ENCODE measurements at places on chromosomes 4 and X.

DNA sequence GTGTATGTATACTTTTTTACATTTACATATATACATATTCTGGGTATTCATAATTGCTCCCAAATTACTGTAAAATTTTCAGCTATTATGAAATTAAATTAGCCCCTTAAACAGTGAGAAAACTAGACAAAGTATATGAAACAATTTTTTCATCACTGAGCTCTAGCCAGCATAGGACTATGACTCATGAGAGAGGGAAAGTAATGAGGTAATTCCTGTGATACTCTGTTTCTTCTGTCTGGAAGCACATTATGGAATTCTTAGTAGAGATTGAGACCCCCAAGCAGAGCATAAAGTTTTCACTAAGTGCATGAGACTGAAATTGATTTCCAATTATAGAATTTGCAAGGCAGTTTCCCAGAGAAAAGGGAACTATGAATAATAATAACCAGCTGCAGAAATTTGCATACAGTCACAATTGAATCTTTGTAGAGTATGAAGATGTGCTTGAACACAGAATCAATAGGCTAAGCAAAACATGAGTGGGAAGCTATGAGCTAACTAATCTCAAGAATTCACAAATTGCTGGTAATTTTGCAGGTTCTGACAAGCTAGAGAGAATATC is 779.3 kb downstream of the ARAP2 start:
- H3K4me3 ChIP-seq: no peak overlapping the region
- H3K36me3 ChIP-seq: no peaks in the 10 kb centered on the region
- H3K27ac ChIP-seq: no peak overlapping the region
- no peaks in the 10 kb centered on the region for H3K4me1 ChIP-seq
- no peak for DNase-seq
- no peaks in the 10 kb centered on the region for H3K27me3 ChIP-seq

DNA sequence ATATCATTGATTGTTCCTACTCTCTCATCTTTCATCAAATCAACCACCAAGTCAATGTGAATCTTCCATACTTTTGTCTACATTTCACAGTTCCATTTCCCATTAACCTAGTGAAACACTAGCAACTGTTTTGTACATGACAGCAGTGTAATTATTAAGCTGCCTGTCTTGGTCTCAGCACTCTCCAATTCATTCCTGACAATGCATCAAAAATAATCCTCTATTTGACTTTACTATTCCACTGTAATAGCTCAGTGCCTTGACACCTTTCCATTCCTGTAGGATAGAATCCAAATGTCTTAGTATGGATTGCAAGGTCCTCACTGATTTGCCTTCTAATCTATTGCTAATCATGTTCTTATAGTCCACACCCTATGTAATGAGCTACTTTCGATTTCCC is 2405.8 kb downstream of the PCDH7 start:
- H3K27me3 ChIP-seq: no peaks in the 10 kb centered on the region
- H3K4me3 ChIP-seq: no peak overlapping the region
- H3K27ac ChIP-seq: no peak overlapping the region
- DNase-seq: no peak
- no peaks in the 10 kb centered on the region for H3K4me1 ChIP-seq
- no peaks in the 10 kb centered on the region for H3K36me3 ChIP-seq

DNA sequence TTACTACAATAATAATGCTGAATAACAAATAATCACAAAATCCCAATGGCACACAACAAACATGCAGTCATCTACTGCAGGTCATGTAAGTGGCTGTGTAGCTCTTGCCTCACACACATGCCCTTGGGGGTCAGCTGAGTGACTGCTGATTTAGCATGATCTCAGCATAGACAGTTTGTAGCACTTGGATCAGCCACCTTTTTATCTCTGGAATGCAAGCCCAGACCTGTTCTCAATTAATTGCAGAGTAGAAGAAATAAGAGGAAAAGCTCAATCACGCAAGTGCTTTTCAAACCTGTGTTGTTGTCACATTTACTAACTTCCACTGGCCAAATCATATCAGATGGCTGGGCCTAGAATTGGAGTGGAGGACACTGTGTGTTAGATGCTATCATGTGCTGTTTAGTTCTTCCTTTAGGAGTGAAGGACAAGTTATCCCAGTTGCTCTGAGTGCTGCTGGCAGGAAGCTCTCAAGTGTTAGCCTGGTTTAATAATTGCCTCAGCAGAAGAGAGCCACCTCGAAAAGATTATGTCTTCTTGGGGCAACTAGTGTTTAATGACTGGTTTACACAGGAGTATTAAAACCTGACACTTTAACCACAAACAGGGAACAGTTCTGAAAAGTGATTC is 128.3 kb upstream of the EPHA5 start:
- no peak overlapping the region for H3K4me3 ChIP-seq
- H3K4me1 ChIP-seq: no peaks in the 10 kb centered on the region
- no peaks in the 10 kb centered on the region for H3K36me3 ChIP-seq
- no peaks in the 10 kb centered on the region for H3K27me3 ChIP-seq
- no peak for DNase-seq
- no peak overlapping the region for H3K27ac ChIP-seq

GRCh38 chr4:80312124-80312523 is 23.4 kb upstream of the CFAP299 start:
- no peaks in the 10 kb centered on the region for H3K36me3 ChIP-seq
- DNase-seq: no peak
- no peaks in the 10 kb centered on the region for H3K27me3 ChIP-seq
- H3K27ac ChIP-seq: no peak overlapping the region
- H3K4me1 ChIP-seq: no peaks in the 10 kb centered on the region

GRCh38 chrX:24301806-24302205 is 12.1 kb downstream of the SUPT20HL2 start:
- no peaks in the 10 kb centered on the region for H3K36me3 ChIP-seq
- H3K27ac ChIP-seq: no peak overlapping the region
- DNase-seq: no peak
- H3K27me3 ChIP-seq: no peaks in the 10 kb centered on the region

- H3K4me1 ChIP-seq: peaks cover 12% of the 10 kb centered on the region
- no peaks in the 10 kb centered on the region for H3K36me3 ChIP-seq
- no peak overlapping the region for H3K4me3 ChIP-seq
- H3K27ac ChIP-seq: no peak overlapping the region
- no peaks in the 10 kb centered on the region for H3K27me3 ChIP-seq
- no peak for DNase-seq
Measured at GRCh38 chr4:73603854-73604584, 16.2 kb downstream of the RASSF6 start.

DNA sequence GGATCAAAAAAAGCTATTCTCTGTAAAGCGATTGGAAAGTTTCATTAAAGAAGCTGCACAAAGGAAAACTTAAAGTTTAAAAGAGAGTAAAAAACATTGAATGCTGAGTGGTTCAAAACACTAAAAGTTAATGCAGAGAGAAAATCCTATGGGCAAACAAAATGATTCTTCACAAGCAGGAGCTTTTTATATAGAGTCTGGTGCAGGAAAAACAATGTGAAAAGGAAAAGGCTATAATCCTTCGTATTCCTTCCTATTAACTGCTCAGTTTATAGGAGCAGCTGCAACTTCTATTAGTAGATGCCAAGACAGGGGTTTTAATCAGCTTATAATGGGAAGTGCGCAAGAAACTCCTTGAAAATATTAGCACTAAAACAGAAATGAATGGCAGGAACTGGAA is 100.7 kb downstream of the PDGFC start:
- peaks cover 9% of the 10 kb centered on the region for H3K4me1 ChIP-seq
- H3K27ac ChIP-seq: no peak overlapping the region
- H3K4me3 ChIP-seq: no peak overlapping the region
- DNase-seq: no peak
- no peaks in the 10 kb centered on the region for H3K27me3 ChIP-seq

GRCh38 chr4:25172961-25173915 is 13.0 kb upstream of the SEPSECS start:
- peak overlapping the region; percentile 81 for H3K27ac ChIP-seq
- H3K27me3 ChIP-seq: no peaks in the 10 kb centered on the region
- peaks cover 10% of the 10 kb centered on the region for H3K4me1 ChIP-seq
- H3K4me3 ChIP-seq: no peak overlapping the region
- no peaks in the 10 kb centered on the region for H3K36me3 ChIP-seq
- no peak for DNase-seq

Data from vagina (tissue), 2 donors.